Stimulated activated effector memory CD8-positive, alpha-beta T cell treated with anti-CD3 and anti-CD28 coated beads, Interleukin-12 subunit alpha, Interleukin-12 subunit beta, amount 100 ng/mL, for 72 hours (primary cell): ENCODE measurements at places on chromosomes 7 and 10.

DNA sequence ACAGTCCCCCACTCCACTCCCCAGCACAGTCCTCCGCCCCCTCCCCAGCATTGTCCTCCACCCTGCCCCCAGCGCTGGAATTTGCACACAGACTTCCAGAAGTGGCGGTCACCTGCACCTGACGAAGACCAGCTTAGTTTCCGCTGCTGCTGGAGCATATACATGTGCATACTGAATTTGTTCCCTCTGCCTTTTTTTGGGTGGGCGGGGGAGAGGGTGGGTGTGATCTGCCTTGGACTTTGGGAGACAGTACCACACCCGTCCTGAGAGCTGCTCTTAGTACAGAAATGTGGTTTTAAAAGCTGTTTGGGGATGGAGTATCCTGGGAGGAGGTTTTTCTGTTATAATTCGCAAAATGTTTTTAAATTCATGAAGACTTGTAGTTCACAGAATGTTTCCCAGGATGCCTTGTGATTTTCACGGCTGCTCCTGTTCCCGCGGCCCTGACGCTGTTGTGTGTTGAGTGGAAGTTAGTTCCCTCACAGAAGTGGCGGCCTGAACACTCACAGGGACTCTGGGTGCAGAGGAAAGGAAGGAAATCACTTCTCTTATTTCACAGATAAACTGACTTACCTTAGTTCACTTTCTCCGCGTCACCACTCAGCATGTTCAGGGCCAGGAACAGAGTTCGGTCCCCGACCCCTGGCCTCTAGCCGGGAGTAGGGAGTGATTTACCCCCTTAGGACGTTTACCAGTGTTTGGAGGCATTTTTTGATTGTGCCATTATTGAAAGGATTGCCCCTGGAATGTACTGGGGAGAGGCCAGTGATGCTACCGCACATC is 18.6 kb downstream of the PFKP start:
- DNase-seq: no peak

- DNase-seq: no peak
These were observed 329.7 kb upstream of the SHH start for GRCh38 chr7:156141941-156142340.

GRCh38 chr10:11886851-11887250 is 63.7 kb downstream of the PROSER2 start:
- no peak for DNase-seq

DNA sequence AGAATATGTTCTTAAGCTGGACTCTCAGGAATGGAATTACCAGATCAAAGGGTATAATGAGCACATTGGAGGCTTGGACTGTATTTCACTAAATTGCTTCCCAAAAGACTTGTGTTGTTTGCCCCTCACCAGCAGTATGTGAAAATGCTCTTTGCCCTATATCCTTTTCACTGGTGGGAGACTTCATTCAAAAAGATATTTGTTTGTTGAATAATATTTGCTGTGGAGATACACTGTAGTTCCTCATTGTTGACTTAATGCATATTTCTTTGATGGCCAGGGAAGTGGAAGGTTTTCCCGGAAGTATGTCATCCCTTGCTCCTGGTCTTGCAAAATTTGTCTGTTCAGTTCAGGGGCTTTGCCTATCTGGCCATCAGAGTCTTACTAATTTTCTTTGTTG is 19.4 kb downstream of the GSTO2 start:
- no peak for DNase-seq

GRCh38 chr7:100444311-100445278 is 8.3 kb upstream of the PPP1R35 start:
- no peak for DNase-seq

DNA sequence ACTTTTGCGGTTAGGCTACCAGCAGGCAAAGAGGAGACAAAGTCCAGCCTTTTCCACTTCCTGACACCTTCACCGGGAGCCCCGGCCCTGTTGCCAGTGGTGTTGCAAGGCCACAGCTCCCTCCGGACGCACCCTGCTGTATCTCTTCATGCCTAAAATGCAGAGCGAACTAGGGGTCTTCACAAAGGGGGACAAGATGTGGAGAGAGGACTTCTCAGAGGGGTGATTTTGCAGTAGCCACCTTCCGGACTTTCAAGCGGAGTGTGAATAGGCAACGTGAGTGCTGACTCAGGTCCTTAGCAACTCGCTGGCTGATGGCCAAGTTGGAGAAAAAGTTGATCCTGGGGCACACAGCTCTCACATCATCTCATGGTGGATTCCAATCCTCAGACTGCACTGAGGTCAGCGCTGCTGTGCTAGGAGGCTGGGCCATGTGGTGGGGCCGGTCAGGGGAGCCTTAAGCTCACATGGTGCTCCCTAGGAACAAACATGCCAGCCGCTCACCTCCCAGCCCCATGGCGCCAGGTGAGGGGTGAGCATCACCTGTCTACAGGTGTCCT is 166.3 kb downstream of the LCOR start:
- no peak for DNase-seq

DNA sequence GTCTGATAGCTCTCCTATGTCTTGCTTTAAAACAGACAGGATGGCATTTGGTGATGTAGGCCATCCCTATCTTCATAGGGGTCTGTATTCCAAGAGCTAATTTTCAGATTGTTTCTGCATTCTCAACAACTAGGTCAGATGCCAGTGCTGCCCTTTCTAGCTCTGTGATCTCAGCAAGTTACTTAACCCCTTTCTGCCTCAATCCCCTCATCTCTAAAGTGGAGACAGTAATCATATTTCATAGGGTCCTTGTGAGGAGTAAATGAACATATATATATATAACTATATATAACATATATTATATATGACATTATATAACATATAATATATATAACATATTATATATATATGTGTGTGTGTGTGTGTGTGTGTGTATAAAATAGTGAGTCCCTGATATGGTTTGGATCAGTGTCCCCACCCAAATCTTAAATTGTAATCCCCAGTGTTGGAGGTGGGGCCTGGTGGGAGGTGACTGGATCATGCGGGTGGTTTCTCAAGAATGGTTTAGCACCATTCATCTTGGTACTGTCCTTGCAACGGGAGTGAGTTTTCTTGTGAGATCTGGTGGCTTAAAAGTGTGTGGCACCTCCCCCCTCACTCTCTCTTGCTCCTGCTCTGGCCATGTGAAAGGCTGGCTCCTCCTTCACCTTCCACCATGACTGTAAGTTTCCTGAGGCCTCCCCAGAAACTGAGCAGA is 45.2 kb downstream of the HIPK2 start:
- DNase-seq: no peak

DNA sequence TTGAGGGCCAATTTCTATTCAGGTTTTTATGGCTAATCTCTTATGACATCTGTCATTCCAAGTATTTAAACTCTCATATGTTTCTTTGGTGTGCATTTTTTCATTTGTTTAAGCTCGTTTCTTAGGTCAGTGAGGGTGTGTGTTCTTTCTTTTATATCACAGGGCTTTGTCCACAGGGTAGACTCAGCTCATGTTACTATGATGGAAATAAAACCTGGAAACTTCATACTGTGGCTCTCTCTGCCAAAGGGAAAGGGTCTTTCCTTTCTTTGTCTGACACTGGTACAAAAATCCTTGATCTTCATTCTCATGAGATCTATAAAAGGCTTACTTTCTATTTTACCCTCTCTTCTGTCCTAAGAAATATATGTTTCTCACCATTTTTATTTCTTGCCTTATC is 129.6 kb upstream of the SP8 start:
- no peak for DNase-seq

DNA sequence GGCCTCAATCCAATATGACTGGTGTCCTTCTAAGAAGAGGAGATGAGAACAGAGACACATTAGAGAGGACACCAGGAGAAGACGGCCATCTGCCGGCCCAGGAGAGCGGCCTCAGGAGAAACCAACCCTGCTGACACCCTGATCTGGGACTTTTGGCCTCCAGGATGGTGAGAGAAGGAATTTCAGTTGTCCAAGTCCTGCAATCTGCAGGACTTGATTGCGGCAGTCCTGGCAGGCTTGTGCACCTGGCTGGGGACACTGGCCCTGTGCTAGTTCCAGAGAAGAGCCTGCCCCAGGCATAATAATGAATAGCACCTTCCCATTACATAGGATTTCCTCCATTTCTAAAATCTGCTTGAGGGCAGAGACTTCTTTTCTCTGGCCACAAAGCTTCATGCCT is 409.9 kb upstream of the SHH start:
- no peak for DNase-seq

- no peak for DNase-seq
These were observed 142.5 kb upstream of the PRKCQ start for GRCh38 chr10:6722616-6723004.

GRCh38 chr10:56298941-56299340 is 62.1 kb downstream of the ZWINT start:
- DNase-seq: no peak

- DNase-seq: no peak
These were observed 98.1 kb downstream of the GPR37 start for GRCh38 chr7:124667312-124668153.

GRCh38 chr7:151179287-151179860 is 7.7 kb downstream of the ASB10 start:
- no peak for DNase-seq
